Suppressor macrophage treated with lipopolysaccharide for 1 hour (primary cell): ENCODE measurements at places on chromosomes 11 and 22.
A peak's percentile ranks its signal among the peaks of the same experiment; 100 is the strongest.

- DNase-seq = peak; percentile 86
Observed at GRCh38 chr11:119525180-119525866, 102.4 kb upstream of the THY1 start.

DNA sequence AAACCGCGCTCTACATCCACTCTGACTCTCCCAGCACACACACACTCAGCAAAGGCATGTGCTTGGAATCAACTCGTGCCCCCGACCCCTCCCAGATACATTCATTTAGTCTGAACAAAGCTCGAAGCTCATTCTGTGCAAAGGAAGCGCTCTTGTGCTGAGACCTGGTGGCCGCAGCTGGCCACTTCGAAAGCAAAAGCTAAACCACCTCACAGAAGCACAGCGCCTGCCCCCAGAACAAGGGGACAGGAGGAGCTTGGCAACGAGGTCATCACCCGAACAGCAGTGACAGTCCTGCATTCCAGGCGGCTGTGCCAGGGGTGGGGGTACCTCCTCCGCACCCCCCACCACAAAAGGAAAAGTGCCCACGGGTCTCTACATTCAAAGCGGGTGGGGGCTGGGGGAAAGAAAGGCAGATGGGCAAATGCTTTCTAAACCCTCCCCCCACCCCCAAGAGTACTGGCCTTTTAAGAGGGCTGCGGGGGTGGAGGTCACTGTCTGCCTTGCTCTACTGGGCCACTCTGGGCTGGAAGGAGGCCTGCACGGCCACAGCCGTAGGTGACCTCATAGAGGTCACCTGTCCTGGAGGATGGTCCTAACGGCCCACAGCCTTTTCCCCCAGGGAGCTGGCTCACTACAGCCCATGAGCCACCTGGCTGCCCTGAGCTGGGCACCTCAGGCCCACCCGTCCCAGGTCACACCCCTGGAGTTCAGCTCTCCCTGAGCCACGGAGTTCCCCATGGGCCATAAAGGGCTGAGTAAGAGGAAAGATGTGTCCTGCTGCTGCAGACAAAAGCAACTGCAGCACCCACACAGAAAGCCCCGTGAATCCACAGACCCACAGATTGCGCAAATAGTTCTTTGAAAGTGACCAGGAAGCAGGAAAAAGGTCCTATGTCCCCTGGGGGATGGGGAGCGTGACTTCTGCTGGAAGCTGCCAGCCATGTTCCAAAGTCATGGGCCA, 21.3 kb downstream of the CBX7 start:
- DNase-seq = peak; percentile 95

GRCh38 chr22:38083931-38084631, at the start of gene SLC16A8:
Gene SLC16A8 (minus strand): TSS chr22:38084184. CDS start chr22:38082873, 1,311 bp downstream.
- DNase-seq = no peak

DNA sequence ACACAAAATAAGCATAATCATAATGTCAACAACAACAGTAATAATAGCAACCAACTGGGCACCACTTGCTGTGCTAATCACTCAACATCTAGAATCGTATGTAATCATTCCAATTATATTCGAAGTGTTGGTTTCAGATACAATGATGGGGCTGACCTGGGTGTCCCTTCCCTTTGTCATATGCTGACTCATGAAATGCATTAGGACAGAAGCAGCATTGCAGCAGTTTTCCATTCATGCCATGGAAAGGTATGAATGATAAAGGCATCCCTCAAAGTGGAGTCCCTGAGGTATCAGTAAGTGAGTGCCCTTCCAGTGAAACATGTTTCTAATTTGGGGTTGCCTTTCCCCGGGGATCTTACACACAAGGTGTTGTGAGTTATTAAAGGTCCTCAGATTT, 46.3 kb upstream of the ANO3 start:
- DNase-seq = no peak

DNA sequence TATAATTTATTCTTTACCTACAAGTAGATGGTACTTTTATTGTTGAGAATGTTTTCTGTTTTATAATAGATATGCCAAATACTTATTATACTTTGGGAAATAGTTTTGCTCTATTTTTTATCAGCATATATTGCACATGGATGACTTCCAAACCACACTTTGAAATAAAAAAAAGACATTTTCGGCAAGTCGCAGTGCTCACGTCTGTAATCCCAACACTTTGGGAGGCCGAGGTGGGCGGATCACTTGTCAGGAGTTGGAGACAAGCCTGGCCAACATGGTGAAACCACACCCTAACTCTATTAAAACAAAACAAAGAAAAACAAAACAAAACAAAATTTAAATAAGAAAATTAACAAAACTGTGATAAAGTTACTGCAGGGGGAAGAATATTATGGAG, 983.9 kb upstream of the CNTN5 start:
- DNase-seq = no peak

DNA sequence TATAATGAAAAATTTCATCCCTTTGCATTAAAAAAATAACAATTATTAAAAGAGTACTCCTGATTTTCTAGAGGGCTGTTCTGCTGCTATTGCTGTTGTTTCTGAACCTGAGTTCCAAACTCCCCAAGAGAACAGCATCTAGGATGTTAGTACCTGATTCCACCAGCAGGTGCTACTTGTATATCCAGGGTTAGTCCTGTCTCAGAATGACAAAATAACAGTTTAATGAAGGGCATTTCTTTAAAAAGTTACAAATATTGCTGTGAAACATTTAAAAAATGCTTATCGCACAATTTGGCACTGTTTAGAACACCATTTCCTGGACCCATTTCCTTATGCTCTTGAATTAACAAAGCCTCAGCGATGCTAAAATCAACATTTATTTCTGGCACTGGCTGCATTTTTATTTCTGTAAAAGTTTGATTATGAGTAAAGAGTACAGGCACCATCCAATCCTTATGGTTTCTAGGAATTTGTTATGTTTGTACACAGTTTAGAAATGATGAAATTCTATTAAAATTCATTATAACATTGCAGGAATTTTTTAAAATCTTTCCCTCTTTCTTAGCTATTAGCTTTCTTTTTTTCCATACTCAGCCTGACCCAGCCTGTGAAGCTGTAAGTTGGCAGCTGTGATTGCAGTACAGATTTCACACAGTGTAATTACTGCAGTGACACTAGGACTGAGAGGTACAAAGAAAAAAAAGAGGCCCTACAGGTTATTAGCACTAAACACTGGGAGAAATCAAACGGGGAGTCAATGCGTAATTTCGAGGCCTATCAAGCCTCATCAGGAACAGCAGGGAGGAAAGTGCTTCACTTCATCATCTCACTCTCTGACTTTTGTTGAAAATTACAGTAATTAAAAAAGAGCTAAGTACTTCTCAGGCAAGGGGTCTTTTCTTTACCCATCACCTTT, 208.8 kb downstream of the DCDC1 start:
- peak; percentile 2 for DNase-seq

DNA sequence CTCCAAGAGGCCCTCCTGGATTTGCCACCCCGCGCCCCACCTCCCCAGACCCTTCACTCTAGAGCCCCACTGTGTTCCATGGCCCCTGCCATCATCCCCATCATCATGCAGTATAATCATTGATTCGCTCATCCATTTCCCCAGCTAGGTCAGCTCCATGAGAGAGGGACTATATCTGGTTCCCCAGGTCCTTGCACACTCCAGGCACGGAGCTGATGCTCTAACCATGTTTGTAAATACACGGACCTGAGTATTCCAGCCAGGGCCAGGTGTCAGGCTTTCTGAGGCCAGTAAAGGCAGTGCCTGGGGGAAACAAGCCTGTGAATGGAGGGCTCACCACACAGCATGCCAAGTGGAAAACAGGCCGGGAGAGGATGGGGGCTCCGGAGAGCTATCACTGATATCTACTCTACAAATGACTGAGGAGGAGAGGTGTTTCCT, 27.1 kb upstream of the OAF start:
- DNase-seq = no peak

DNA sequence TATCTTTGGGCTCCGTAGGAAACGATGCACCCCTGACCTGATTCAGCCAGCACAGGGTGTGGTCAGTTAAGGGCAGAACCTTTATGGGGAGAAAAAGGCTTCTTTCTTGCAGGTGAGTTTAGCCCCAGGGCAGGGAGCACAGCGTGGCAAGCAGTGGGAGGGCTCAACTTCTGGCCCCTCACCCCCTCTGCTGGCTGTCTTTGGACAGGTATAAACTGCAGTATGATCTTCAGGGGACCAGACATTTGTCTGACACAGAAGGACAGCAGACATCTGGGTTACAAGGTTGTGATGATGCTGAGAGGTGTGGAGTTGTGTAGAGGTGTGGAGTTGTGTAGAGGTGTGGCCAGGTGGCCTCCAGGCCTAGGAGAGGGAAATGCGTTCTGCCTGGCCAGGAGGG, 324.0 kb upstream of the PLET1 start:
- no peak for DNase-seq

GRCh38 chr22:46538814-46539160, 1.4 kb upstream of the CELSR1 start:
- peak; percentile 95 for DNase-seq

DNA sequence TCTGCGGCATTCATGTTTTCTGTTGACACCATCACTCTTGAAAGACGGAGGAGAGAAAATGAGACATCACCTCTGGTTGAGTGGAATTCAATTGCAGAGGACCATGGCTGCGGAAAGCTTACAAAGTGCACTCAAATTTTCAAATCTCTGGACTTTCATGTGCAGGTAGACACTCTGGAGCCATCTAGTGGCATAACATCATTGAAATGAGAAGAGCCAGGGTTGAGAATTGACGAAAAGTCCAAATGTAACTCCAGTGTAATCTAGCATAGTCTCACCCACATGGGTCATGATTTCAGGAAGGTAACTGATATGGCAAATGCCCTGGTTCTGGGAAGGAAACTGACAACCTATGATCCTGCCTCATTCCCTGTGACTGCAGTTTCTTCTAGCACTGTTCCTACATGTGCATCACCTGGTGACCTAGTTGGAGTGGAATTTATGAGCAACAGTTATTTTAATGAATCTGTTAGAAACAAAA, 687.8 kb downstream of the KCNA4 start:
- DNase-seq = no peak

GRCh38 chr11:119091178-119091577, 6.5 kb downstream of the HMBS start:
- no peak for DNase-seq

DNA sequence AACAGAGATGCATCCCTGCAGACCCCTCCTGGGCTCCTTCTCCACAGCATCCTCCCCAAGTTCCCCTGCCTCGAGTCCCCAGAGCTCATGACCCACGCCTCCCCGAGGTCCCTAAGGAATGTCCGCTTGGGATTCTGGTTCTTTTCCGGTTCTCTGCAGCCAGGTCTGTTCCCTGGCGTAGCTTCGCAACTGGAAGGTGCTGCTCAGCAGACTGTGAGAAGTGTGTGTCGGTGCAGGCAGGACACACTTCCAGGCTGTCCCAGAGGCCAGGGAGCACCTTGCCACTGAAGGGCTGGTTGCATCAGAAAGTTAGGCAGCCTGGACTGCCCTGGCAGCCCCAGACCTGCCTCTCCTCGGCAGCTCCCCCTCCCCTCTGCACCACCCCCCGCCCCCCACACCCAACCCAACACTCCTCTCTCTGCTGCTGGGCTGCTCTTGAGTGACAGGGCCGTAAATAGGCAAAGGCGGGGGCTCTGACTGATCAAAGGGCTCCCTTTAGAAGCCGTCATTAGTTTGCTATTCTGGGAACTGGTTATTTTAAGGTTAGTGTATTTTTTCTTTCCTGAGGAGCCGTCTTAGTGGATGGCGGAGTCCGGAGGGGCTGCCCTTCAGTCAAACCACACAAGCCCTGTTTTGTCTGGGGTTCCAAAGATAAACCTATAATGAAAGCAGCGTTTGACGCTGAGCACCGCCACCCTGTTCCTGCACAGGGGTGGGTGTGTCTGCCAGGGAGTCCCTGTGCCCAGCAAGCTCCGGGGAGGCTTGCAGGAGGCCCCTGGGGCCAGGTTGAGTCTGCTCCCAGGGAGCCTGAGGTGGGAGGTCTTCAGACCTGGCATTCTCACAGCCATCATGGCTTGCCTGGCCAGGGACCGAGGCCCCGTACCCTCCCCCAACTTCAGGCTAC, 88.6 kb upstream of the KCNQ1OT1 start:
- no peak for DNase-seq
